Foreskin fibroblast (primary cell): ENCODE measurements at places on chromosomes 5 and 9.
A peak's percentile ranks its signal among the peaks of the same experiment; 100 is the strongest.

GRCh38 chr9:95215336-95215898 lies 102.1 kb downstream of the FANCC start:
- DNase-seq, result no peak

- DNase-seq, result peak; percentile 76
Observed at GRCh38 chr5:107670932-107671741, at the start of gene EFNA5. Gene EFNA5, minus strand, starts transcription at chr5:107670937.

- DNase-seq, result no peak
Observed at GRCh38 chr5:36664766-36665165, 58.4 kb downstream of the SLC1A3 start.

- no peak for DNase-seq
Observed at GRCh38 chr5:115858396-115858795, 16.7 kb downstream of the AP3S1 start.

DNA sequence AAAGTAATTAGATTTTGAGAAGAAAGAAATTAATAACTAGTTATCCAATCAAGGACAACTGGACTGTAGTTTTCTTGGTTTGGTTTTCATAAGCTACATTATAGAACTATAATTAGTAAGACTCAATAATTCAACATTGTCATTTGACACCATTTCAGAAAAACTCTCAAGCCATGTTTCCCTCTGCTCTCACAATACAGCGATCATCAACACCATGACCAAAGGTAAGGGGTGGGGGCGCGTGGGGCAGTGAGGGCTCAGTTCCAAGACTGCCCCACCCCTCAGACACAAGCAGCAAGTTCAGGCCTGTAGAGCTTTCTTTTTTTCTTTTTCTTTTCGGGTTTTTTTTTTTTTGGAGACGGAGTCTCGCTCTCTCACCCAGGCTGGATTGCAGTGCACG lies 6.4 kb downstream of the CMBL start:
- no peak for DNase-seq

GRCh38 chr5:148729182-148729581 lies 74.9 kb upstream of the HTR4 start:
- peak; percentile 27 for DNase-seq

- no peak for DNase-seq
Observed at GRCh38 chr9:136695955-136696354, 8.7 kb upstream of the AGPAT2 start.

DNA sequence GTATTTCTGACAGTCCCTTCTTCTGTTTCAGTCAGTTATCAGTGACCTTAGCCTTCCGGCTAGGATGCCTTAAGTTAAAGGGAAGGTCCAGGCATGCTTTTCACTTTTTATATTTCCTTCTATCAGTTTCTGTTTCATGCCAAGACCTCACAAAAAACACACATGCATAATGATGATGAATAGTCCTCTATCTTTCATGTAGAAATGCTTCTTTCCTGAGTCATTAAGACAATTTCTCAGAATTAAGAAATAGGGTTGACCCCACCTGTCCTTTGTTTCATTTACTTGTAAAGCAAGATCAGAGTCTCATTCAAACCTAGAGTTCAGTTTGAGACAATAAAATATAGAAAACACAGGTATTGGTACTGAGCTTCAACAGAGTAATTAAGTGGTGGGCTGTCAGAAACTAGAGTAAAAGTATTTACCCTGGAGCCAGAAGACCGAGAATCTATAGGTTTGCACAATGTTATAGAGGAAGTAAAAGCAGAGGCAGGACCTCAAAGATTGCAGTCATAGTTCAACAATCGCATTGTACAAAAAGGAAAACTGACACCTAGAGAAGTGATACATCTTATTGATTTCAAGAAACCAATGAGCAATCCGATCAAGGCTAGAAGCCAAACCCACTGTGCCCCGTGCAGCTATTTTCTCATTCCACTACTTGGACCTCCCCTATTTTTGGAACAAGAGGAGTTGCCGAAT lies 118.7 kb upstream of the PUM3 start:
- DNase-seq, result no peak

DNA sequence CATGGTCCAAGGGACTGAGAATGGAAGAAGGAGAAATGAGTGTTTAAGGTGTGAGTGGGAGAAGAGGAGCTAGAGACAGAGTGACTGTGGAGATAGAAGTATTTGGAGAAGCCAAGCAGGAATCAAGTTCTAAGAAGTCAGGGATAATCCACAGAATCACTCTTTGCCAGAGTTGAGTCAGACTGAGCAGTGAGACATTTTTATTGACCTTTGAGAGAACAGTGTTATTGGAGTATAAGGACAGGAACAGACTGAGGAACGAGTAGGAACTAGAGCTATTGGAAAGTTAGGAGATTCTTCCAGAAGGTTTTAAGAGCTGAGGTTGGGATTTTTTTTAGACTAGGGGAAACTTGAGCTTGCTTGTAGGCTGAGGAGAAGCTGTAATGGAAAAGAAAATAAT lies 37.2 kb downstream of the RCL1 start:
- peak; percentile 76 for DNase-seq

DNA sequence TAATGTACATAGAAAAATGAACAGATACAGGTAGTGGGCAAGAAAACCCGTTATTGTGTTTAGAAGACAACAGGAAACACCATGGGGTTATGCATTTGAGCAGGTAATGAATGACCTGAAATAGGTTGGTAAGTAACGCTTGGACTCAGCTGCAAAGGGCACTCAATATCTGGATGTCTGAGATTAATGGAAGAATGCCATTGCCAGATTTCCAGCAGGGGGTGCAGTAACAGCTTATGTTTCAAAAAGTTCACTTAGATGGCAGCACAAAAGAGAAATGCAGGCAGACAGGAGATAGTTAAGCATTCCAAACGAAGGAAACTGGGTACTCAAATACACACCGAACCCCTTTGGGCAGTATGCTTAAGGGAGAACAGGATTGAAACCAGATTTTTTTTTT lies 285.5 kb upstream of the VLDLR start:
- DNase-seq, result peak; percentile 41

DNA sequence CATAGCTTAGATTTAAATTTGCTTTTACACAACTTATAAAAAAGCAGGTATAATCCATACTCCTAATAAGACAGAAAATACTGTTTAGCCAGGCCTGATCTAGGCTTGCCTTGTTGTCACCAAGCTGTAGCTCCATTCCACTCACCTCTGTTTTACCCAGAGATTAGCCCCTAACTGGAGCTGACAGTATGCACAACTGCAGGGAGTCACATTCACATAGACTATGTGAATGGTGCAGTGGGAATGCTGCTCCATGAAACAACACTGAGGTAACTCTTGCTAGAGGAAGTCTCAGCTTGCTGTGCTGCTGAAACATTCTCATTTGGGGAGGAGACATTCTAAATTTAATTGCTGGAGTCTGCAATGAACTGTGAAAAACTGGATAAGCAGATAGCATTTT lies 209.1 kb downstream of the TMEM232 start:
- no peak for DNase-seq

DNA sequence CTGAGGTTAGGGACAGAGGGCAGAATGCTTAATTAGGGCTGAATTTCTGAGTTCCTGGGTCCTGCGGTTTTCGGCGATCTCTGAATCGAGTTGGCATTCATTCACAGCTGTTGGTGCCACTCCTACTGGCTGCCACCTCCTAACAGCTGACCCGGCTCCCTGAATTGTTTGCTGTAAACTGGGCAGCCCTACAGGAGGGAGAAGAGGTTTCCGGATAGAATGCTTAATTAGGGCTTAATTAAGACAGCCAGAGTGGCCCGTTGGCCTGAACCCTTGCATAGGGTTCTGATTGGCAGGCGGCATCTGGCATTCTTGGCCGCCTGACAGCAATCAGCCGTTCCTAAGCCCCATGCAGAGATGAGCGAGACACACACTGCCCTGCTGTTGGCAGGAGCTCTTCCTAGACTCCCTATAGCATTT lies 25.7 kb downstream of the FRMPD1 start:
- DNase-seq, result no peak
